ENCODE measurements at places on chromosomes 3 and 15.

GRCh38 chr3:192870822-192871221 is 46.8 kb downstream of the MB21D2 start:
- DNase-seq = no peak

DNA sequence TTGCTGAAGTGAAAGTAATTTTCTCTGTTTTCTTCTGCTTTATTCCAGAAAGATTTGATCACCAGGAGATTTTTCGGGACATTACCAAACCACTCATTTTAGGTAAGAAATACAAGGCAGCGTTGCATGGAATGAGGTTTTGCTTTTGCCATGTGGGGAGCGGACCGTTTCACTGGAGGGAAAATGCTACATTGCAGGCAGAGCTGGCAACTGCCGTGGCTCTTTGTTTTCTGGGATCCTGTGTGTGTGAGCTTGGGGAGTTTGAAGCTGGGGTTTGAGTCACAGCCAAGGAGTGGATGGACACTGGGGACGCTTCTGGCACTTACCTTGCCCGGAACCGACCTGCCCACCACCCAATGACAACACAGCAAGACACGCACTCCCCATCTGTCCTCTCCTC is 109.9 kb downstream of the APBA2 start:
- DNase-seq = no peak

- no peak for DNase-seq
Observed at GRCh38 chr3:10771486-10772270, 44.4 kb upstream of the SLC6A11 start.

- DNase-seq = no peak
Observed at GRCh38 chr15:49083401-49084284, 37.4 kb upstream of the SECISBP2L start.

- no peak for DNase-seq
Observed at GRCh38 chr15:39304201-39304841, 276.6 kb upstream of the THBS1 start.

DNA sequence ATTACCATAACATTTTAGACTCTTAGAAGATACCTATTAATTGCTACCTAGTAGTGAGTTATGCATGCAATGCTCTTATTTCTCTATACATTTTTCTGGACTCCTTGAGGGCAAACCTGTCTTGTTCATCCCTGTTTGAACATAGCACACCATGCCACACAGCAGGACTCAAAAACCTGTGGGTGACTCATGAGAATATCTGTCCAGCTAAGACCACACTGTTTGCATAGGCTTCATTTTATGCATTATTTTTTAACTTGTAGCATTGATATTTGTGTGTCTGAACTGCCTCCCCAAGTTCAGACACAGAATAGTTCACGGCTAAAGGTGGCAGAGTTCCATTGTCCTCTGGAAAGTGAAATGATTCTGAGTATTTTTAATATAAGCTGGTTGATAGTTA is 1.8 kb downstream of the LMCD1 start:
- no peak for DNase-seq

DNA sequence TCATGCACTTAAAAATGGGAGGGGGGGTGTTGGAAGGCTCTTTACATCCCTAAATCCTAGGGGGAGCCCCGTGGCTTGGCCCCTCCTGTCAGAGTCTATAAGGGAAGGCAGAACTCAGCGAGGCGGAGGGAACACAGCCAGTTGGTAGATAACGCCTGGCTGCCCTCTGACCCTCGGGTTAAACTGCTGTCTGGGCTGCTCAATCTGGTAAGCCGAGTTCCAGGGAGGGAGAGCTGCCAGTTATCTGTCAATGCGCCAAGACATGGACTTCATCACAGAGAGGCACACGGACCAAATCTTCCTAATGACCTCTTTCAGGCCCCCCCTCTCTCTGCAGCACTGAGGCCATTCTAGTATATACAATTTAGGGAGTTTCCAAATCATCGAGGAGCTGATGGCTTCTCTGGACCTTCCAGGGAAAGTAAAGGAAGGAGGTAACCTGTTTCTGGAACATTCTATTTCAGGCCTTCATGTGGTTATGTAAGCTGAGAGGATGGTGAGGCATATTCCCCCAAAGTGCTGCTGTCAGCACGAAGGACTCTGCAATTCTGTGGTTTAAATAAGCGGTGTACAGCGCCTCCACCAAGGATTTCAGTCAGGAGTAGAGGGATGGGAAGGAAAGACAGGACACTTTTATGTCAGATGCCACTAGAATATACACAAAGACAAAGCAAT is 349.0 kb downstream of the MCTP2 start:
- DNase-seq = no peak

DNA sequence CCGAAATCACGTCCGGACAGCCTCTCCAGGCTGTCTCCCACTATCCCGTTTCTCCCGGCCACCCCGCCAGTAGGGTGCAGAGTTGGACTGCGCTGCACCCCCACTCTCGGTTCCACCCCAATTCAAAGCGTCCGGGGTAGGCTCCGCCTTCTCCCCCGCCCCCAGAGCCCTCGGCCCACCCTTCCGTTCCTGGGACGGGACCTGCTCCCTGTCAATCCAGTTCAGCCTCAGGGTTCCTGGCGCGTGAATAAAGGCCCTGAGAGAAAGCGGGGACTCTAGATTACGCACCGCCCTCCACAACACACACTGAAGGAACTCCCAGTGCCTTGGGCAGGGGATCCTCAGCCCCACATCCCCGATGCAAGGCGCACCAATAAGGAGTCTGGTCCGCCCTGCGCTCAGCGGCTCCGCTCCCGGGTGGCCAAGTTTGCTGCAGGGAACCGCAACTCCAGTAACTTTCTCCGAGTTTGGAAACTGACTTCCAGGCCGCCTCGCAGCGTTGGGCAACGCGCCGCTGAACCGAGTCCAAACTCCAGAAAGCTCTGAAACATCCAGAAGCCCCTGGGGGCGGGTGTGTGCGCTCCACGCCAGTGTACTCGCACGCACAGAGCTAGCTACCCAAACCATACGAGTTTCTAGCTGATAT is 1.9 kb downstream of the ADAMTS9 start:
- DNase-seq = no peak

GRCh38 chr3:104556372-104557078 is 810.2 kb upstream of the ALCAM start:
- DNase-seq = no peak

DNA sequence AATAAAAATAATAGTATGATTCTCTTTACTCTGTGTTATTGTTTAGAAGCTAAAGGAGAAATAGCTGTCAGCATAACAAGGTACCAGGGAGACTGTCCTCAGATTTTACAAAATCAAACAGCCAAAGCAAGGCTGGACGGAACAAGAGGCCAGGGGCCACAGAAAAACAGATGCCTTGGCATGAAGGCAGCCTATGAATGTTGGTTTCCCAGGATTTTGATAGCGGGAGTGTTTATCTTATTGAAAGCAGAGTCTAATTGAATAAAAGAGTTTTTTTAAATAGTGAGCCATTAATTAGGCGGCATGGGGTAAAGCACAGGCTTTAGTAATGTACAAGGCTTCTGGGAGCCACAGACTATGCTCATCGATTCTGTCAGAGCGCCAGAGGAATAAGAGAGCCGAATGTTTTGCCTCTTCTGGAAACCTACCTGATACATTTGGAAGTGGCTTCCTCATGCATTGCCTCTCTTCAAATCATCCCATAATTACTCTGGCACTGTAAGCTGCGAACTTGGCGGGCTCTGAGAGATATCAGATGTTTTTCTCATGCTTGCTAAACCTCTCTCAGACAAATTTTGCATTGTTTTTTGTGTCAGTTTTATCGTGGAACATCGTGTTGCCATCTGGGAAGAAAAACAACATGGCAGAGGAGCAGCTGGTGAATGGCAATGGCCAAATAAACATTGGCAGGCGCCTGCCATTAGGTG is 30.4 kb upstream of the TMCO5A start:
- no peak for DNase-seq

DNA sequence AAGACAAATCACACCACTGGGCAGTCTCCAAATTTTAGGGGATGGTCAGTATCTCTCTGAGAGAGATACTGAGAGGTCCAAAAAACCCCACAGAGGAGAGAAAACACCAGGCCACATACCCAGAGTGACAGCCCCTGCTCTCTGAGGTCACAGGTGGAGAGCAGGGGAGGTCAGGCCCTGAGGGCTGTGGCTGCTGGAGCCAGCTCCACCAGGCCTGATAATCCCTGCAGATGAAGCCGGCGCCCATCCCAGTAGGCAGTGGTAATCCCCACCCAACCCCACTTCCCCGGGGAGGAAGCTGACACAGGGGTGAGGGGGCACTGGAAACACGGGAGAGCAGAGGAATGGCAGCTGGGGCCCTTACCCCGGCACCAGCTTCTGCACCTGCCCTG is 31.2 kb upstream of the SRP14 start:
- no peak for DNase-seq

Measured in activated T-cell treated with anti-CD3 and anti-CD28 coated beads, Interleukin-2, amount 50 U/mL, for 1 hour (primary cell).